AG08395 (cell line): ENCODE measurements at places on chromosomes 13 and 19.

GRCh38 chr13:74000876-74001275, 133.3 kb downstream of the KLF12 start:
- DNase-seq, result no peak

- no peak for DNase-seq
These were observed at the start of gene C13orf46 for GRCh38 chr13:113973218-113974164. Gene C13orf46 (minus strand): TSS chr13:113974076. CDS start chr13:113973997, 79 bp downstream.

DNA sequence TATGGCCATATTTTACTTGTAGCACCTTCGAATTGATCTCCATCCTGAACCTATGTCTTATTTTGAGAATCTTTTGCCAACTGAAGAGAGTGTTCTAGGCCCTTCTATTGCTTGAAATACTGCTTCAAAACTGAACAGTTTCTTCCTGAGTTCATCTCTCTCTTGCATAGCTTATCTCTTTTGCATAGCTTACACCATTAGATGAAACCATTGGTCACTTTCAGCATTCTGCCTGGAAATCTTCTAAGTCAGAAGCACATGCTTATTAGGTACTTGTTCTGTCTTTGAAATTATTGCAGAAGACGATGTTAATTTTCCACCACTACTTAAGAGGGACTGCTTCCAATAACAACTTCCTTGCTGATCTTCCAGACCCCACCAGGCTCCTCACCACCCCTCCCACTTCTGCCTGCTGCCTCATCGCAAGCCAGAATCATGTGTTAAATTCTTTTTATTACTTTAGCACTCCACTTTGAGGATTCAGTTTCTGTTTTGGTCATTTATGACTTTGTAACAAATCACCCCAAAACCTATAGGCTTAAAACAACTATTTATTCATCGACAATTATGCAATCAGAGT, 122.4 kb upstream of the MAB21L1 start:
- no peak for DNase-seq

DNA sequence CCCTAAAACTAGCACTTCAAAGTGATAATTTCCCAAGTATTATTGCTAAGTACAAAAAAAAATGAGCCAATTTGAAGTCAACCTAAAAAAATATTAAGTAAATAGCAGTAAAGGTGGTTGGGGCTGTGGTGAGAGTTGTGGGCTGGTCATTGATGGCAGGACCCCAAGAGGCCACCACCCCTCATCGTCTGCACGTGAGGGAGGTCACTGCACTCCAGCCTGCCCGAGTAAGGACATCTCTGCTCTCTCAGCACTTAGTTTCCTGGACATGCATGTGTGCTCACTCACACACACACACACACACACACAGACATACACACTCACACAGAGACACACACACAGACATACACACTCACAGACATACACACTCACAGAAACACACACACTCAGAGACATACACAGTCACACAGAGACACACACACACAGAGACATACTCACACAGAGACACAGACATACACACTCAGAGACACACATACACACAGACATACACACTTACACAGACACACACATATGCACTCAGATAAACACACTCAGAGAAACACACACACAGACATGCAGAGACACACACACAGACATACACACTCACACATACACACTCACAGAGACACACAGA, 127.2 kb upstream of the SOX1 start:
- no peak for DNase-seq

DNA sequence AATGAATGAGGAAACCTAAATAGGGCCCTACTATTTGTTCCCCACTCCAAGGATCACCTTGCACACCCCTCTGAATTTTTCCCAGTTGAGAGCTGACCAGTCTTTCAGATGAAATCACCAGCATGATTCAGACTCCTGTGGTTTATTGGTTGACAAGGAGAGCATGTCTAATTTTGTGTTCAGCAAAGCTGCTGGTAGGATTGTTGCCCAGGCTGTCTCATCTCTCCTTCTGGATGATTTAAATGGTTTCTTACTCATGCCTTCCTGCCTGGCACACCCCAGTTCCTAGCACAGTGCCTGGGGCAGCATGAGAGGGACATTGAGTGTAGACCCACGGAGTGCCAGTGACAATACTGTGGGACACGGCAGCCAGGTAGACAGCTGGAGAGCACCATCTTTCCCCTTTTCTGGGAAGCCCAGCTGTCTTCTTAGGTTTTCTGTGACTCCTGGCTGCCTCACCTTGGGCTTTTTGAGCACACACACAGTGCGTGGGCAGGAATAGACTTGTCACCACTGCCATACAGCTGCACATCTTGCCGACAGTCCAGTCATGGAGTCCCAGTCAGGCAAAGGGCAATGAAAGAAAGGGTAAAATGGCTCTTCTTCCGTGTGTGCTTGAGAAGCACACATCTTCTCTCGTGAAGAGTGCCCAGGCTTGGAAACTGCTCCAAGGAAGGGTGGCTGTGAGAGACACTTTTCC, 12.3 kb downstream of the FGF9 start:
- DNase-seq, result peak; percentile 89

GRCh38 chr19:12778017-12778904, 2.9 kb upstream of the HOOK2 start:
- peak; percentile 66 for DNase-seq

GRCh38 chr13:33859691-33860303, 41.8 kb downstream of the RFC3 start:
- DNase-seq, result no peak

DNA sequence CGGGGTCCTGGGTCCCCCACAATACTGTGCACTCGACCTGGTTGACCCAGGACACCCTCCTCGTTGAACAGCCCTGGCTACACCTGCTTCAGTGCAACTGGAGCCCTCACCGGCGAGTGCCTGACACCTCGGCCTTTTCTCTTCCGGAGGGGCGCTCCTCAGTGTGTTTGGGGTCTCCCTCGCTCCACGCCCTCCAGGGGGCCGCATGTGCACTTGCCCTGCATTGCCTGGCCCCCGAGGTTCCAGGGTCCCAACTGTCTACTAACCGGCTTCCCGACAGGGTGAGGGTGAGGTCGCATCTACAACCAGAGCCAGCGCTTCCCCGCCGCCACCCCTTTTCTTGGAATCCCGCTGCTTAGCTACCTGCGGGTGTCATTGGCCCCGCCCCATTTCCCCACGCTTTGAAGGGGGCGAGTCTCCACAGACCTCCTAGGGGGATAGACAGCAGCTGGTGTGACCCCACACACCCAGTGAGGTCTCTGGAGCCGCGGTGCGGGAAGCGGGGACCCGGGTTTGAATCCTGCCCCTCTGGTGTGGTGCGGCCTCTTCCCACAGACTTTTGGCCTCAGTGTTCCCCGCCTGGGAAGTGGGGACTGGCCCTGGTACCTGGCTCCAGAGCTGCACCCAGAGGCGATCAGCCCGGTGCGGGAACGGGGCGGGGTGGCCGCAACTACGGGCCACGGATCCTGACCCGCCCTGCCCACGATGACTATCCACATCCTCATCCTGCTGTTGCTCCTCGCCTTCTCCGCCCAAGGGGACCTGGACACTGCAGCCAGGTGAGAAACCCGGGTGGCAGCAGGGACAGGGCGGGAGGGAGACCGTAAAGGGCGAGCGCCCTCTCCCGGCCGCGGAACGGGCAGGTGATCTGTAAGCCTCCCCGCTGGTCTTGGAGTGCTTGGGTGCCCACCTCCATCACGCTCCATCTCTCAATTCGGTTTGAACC, at the start of gene ADM5:
Gene ADM5 (plus strand): TSS at position 462 of the 946 bp plus-strand sequence. CDS start 244 bp downstream, at position 706.
- peak; percentile 25 for DNase-seq

DNA sequence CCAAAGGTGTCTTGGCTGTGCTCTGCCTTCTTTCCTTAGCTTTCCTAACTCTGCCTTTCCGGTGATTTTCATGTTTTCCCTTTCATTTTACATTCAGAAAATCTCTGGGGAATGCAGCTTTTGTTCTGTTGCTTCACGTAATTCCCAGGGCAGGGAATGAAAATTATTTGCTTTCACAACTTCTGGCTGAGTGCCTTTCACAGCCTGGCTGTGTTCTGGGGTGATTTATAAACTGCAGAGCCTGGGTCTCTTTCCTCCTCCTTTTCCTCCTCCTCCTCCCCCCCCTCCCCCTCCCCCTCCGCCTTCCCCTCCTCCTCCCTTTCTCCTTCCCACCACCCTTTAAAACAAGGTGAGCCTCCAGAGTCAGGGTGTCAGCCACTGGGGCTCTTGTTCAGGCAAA, 84.3 kb downstream of the RNASEH2B start:
- peak; percentile 56 for DNase-seq

DNA sequence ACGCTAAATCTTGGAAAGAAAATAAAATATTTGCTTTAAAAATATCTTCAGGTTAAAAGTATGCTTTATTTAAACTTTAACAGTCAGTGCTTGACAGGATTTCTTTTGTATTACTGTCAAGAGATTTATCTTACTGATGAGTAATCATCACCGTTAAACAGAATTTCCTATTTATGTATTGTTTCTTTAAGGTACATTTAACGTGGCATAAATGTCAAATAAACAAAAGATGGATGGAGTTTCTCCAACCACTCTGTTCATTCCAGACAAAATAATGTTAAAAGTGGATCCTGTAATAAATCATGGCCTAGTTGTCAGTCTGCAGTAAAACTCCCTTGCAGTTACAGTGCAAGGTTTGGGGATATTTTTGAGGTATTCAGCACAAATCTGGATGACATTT, 298.3 kb downstream of the DIAPH3 start:
- no peak for DNase-seq

- DNase-seq, result no peak
These were observed 12.9 kb downstream of the STARD13 start for GRCh38 chr13:33272531-33273124.

DNA sequence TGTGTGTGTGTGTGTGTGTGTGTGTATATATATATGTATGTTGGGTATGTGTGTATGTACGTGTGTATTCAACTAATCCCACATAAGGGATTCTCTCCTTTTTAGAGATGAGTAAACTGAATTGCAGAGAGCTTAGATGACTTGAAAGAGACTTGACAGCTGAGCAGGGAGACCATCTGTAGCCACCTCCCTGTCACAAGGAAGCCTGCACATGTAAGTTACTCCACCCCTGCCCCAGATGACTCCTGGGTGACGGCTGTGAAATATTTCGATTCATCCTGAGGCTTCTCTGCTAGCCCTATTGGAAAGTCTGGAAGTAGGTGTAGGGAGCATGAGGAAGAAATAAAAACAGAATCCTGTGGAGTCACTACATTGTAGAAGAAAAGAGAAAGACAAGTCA, 480.4 kb downstream of the FOXO1 start:
- DNase-seq, result no peak

DNA sequence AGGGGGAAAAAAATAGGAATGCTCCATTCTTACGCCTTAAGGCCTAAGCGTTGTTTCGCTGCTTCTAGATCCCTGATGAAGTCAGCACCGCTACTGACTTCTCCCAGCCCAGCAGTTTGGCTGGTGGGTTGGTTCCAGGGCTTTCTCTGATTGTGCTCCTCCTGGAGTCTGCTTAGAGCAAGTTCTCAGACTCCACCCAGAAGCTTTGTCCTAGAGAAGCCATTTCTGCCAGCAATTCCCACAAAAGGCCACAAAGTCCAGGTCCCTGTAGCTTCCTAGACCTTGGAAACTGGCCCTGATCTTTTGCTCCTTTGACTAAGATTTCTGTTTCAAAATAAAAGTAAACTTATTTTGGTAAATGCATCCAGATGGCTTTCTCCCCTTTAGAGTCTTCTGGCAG, 65.4 kb downstream of the KCTD12 start:
- DNase-seq, result peak; percentile 84

GRCh38 chr13:70960841-70961443, 852.7 kb upstream of the KLHL1 start:
- DNase-seq, result peak; percentile 5

DNA sequence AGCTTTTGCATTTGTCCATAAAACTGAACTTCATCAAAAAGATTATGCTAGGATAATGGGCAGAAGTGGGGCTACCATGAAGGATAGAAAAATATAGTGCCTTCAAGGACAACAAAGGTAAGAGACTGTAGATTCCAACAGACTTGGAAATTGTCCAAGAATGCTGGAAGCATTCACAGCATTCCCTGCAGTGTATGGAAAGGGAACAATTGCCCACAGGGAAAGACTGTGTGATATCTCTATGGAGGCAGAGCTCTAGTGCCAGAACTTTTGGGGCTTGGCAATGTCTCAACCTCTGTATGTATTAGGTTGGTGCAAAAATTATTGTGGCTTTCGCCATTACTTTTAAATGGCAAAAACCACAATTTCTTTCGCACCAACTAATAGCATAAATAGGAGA, 1598.8 kb upstream of the MIR17HG start:
- DNase-seq, result no peak

- DNase-seq, result peak; percentile 31
These were observed 22.3 kb downstream of the TMEM161A start for GRCh38 chr19:19115954-19116353.

DNA sequence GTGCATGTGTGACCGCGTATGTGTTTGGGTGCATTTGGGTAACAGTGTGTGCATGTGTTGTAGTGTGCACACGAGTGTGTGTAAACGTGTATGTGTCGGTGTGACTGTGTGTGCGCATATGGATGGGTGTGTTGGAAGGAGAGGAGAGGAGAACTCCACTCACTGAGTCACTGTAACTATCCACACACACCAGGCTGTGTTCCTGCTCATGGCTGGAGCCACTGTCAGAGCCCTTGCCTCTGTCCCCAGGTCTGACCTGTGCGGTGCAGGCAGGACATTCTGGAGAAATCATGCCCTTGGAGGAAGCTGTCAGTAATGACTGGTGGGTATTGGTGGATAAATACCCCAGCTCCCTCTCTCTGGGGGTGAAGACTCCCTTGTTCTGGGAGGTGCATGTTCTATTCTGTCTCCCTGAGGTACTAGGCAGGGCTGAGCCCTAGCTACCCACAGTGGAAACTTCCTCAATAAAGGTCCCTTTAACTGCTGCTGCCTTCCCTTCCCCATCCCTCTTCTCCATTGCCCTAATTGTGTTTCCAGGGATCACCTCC, 48.4 kb downstream of the CYP4F22 start:
- no peak for DNase-seq

- DNase-seq, result peak; percentile 85
These were observed 59.7 kb upstream of the UBL3 start for GRCh38 chr13:29909975-29910674.

- no peak for DNase-seq
These were observed 49.3 kb downstream of the LIG4 start for GRCh38 chr13:108166078-108166477.
